ENCODE measurements at places on chromosomes 13 and 19.

- peaks cover 8% of the 10 kb centered on the region for H3K27me3 ChIP-seq
- H3K4me1 ChIP-seq: peaks cover 6% of the 10 kb centered on the region
- peak overlapping the region; percentile 75 for H3K27ac ChIP-seq
- DNase-seq: no peak
- H3K36me3 ChIP-seq: no peaks in the 10 kb centered on the region
- H3K4me3 ChIP-seq: peak overlapping the region; percentile 36
Observed at GRCh38 chr19:3897936-3898335, 17.5 kb downstream of the ATCAY start.

- peaks cover 4% of the 10 kb centered on the region for H3K36me3 ChIP-seq
- H3K4me3 ChIP-seq: no peak overlapping the region
- no peak overlapping the region for H3K27ac ChIP-seq
- peaks cover 23% of the 10 kb centered on the region for H3K4me1 ChIP-seq
Observed at GRCh38 chr13:50292081-50292480, 276.8 kb downstream of the KCNRG start.

DNA sequence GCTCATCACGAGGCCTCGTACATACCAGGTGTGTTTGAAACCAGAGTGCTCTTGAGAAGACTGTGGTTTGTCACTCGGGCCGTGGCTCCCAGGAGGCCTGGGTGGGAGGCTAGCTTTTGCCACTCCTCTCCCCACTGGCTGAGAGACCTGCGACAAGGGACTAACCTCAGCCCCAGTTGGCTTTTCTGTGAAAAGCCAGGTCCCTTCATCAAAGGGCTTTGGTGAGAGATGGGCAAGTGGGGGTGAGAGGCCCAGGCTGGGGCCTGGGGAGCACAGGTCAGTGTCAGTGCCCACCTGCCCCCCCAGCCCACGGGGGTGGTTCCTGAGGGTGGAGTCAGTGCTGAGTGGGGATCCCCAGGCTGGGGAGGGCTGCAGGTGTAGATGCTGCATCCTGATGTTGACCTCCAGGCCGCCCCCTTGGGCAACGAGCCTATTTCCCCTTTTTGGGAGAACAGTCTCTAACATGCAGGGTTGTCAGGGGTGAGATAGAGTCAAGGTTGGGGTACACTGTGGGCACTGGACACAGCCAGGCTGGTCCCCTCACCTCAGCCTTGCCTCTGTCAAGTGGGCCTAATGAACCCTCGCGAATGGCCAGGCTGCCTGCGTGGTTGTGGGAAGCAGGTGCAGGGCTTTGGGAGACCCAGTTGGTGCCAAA is 661 bp downstream of the KCNJ14 start:
- H3K4me1 ChIP-seq: peaks cover 6% of the 10 kb centered on the region
- H3K27me3 ChIP-seq: no peaks in the 10 kb centered on the region
- no peak for DNase-seq
- H3K36me3 ChIP-seq: peaks cover 35% of the 10 kb centered on the region
- no peak overlapping the region for H3K4me3 ChIP-seq

DNA sequence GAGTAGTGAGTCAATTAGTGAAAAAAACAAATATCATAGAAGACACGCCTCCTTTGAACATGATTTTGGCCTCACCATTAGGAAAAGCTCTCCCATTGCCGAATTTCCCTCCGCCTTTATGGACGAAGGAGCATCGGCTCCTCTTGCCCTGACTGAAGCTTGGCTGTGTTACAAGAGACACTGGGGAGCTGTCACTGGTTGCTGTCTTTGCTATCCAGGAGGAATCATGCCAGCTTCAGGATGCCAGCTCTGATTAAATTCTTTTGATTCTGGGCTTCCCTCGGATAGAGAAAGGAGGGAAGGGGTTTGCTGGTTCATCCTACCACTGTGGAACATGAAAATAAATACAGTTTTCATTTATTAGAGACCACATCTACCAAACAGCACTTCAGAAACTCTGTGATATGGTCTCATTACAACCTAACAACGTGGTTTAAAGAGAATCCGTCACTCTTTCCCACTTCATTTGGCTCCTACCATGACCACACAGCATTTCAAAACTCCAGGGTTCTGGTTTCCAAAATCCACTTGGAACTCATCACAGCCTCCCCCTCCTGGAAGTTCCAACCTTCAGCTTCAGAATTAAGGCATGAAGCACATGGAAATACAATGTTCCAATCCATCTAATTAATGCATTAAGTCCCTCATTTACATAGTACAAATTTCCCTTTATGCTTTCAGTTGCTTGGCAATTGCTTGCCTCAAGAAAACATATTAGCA is 446.0 kb downstream of the EFNB2 start:
- H3K27ac ChIP-seq: no peak overlapping the region
- H3K36me3 ChIP-seq: no peaks in the 10 kb centered on the region
- no peak for DNase-seq
- no peaks in the 10 kb centered on the region for H3K4me1 ChIP-seq
- H3K4me3 ChIP-seq: no peak overlapping the region
- H3K27me3 ChIP-seq: no peaks in the 10 kb centered on the region

GRCh38 chr13:112735791-112736190 is 46.0 kb downstream of the ATP11A start:
- H3K27ac ChIP-seq: no peak overlapping the region
- no peaks in the 10 kb centered on the region for H3K27me3 ChIP-seq
- no peaks in the 10 kb centered on the region for H3K36me3 ChIP-seq
- no peaks in the 10 kb centered on the region for H3K4me1 ChIP-seq
- DNase-seq: no peak

DNA sequence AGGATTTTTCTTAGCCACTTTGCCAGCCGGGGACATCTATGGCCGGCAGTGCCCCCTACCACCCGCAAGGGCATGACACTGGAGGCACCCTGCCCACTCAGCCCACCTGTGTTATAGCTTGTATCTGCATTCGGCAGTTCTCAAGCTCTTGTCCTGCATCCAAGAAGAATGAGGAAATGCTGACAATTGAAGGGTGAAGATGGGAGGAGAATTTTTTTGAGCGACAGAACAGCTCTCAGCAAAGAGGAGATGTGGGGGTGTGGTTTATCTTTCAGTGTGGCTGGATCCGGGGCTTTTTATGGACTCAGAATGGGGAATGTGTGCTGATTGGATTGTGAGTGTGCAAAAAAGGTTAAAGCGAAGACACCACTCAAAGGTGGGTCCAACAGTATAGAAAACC is 5.4 kb upstream of the C19orf38 start:
- no peak for DNase-seq
- no peak overlapping the region for H3K27ac ChIP-seq
- no peaks in the 10 kb centered on the region for H3K4me1 ChIP-seq
- H3K27me3 ChIP-seq: peaks cover 5% of the 10 kb centered on the region
- H3K36me3 ChIP-seq: peaks cover 3% of the 10 kb centered on the region
